ENCODE measurements at places on chromosomes 6 and 20. TPM values are rescaled to one million over a fixed set of nuclear protein-coding genes. Genes with fewer than 3 reads are reported as not detected.

The TAAR5 gene
- not detected for total RNA-seq

- H3K27me3 ChIP-seq = no peaks in the 10 kb centered on the region
- H3K27ac ChIP-seq = no peak overlapping the region
- DNase-seq = no peak
- no peaks in the 10 kb centered on the region for H3K36me3 ChIP-seq
These were observed 236.1 kb downstream of the PACRG start for GRCh38 chr6:162963861-162964260.

DNA sequence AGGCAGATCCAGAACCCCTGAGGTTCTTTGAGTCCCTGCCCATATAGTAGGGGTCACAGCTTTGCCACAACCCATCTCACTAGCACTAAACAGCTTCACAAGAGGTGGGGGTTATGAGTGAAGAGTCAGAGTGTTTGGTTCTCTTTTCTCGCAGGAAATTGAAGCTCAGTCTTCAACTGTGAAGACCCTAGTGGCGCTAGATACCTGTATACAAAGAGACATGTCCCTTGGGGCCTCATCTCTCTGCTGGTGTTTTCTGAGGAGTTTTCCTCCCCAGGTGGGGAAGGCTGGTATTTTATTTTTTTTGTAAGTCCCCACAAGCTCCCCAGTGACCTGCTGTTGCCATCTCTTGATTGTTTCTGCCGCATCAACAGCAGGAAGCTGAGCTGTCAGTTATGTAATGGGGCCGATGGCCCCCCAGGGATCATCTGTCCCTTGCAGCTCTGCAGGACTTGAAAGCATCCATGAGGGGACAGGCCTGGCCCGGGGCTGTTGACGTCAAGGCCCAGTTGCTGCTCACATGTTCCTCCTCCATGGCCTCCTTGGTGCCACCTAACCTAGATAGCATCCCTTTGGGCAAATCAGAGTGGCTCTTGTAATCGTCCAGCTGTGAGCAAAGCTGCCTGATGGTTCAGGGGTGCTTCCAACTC is 23.1 kb downstream of the STK35 start:
- no peak overlapping the region for H3K27ac ChIP-seq
- no peak overlapping the region for H3K4me3 ChIP-seq
- no peak for DNase-seq
- no peaks in the 10 kb centered on the region for H3K36me3 ChIP-seq

The PPP1R14C gene
- 27.7 TPM for total RNA-seq

The RBPJL gene
- not detected for total RNA-seq

- H3K27me3 ChIP-seq = no peaks in the 10 kb centered on the region
- no peak overlapping the region for H3K27ac ChIP-seq
- H3K4me3 ChIP-seq = no peak overlapping the region
- H3K36me3 ChIP-seq = no peaks in the 10 kb centered on the region
- DNase-seq = no peak
These were observed 62.1 kb upstream of the ADGRB3 start for GRCh38 chr6:68572975-68573374.

The DLK2 gene
- total RNA-seq = not detected

DNA sequence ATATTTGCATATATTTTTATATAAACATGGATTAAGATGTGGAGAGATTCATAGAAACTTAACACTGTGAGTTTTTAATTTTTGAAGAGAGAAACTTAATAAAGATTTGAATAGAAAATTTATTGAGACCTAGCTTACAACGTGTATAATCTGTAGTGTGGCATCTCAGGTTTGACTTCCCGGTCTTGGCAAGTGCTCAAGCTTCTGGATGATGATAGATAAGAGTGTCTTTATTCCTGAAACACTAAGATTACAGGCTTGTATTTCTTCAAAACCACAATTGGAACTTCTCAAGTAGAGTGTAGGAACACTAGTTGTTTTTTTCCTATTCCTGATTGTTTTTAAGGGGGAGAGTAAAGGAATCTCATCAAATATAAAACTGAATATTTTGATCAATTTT is 64.6 kb upstream of the NOTCH4 start:
- no peak overlapping the region for H3K4me3 ChIP-seq
- H3K27me3 ChIP-seq = no peaks in the 10 kb centered on the region
- H3K27ac ChIP-seq = no peak overlapping the region
- no peaks in the 10 kb centered on the region for H3K36me3 ChIP-seq

DNA sequence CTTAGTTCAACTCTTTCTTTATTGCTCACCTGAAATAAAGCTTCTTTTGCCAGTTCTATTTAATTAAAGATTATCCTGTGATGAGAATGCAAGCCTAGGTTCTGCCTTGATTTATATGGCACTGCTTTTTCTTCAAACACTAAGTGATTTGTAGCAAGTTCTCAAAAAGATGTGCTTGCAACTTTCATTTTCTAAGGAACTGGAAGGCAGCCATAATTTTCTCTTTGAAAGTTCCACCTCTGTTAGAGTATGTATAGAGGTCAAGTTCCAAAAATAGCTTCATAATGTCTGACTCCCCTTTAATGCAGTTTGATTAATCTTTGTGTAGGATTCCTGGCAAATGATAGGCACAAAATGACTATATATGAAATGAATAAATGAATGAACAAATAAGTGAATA is 528.3 kb upstream of the FLRT3 start:
- no peak overlapping the region for H3K4me3 ChIP-seq
- no peak overlapping the region for H3K27ac ChIP-seq
- DNase-seq = no peak
- no peaks in the 10 kb centered on the region for H3K4me1 ChIP-seq

The CCDC170 gene
- 0.05 TPM for total RNA-seq

DNA sequence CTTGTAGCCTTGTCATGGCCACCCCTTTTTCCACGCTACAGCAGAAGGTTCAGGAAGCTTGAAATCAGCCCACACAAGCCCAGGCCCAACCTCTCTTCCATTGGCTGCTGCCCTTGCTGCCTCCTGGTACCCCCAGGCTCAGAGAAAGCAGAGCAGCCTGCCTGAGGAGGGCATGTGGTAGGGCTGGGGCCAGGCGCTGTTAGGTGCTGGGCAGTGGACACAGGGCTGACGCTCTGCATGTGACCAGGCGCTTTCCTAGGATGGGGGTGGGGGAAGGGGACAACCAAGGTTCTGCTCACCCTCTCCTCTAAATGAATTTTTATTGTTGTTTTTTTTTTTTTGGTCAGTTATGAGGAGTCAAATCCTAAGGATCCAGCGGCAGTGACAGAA is 36.3 kb upstream of the ID1 start:
- H3K4me3 ChIP-seq = no peak overlapping the region
- no peak for DNase-seq
- peak overlapping the region; percentile 87 for H3K27ac ChIP-seq
- H3K4me1 ChIP-seq = peaks cover 13% of the 10 kb centered on the region

The PDE10A gene
- total RNA-seq = 0.24 TPM

GRCh38 chr6:106098383-106099234 is 12.5 kb downstream of the PRDM1 start:
- peak overlapping the region; percentile 71 for H3K27ac ChIP-seq
- H3K27me3 ChIP-seq = peaks cover 10% of the 10 kb centered on the region
- no peaks in the 10 kb centered on the region for H3K36me3 ChIP-seq
- peak; percentile 28 for DNase-seq

DNA sequence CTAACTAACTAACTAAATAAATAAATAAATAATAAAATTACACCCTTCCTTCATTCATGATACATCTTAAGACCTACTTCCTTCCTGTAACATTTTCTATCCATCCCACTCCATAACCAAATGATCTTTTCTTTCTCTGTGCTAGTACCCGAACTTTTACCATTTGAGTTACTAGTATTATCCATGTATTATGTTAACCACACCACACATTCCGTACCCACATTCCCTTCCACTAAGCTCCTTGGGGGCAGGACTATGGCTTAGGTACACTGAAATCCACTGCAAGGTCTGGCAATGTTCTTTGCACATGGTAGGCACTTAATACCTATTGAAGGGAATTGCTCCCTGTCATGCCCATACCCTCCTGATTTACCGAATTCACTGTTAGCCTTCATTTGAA is 24.9 kb downstream of the REPS1 start:
- no peak overlapping the region for H3K4me3 ChIP-seq
- H3K4me1 ChIP-seq = peaks cover 10% of the 10 kb centered on the region
- no peak overlapping the region for H3K27ac ChIP-seq
- no peaks in the 10 kb centered on the region for H3K36me3 ChIP-seq
- no peaks in the 10 kb centered on the region for H3K27me3 ChIP-seq

The LY6G5B gene
- not detected for total RNA-seq

GRCh38 chr6:161536224-161536630 is 262.4 kb upstream of the AGPAT4 start:
- H3K36me3 ChIP-seq = no peaks in the 10 kb centered on the region
- H3K4me1 ChIP-seq = peaks cover 7% of the 10 kb centered on the region
- no peak overlapping the region for H3K4me3 ChIP-seq
- no peak for DNase-seq
- no peak overlapping the region for H3K27ac ChIP-seq

The TRIM38 gene
- 6.7 TPM for total RNA-seq

The IL17F gene
- not detected for total RNA-seq
